Stimulated activated naive CD8-positive, alpha-beta T cell treated with anti-CD3 and anti-CD28 coated beads, Interleukin-15, Interleukin-2, amounts not matched to agents 100 U/mL and 50 U/mL, for 24 hours (primary cell): ENCODE measurements at places on chromosomes 3 and 15.

GRCh38 chr3:94081884-94082283, 19.0 kb downstream of the NSUN3 start:
- no peak for DNase-seq

- no peak for DNase-seq
Observed at GRCh38 chr3:126540342-126540849, 16.4 kb downstream of the CHST13 start.

DNA sequence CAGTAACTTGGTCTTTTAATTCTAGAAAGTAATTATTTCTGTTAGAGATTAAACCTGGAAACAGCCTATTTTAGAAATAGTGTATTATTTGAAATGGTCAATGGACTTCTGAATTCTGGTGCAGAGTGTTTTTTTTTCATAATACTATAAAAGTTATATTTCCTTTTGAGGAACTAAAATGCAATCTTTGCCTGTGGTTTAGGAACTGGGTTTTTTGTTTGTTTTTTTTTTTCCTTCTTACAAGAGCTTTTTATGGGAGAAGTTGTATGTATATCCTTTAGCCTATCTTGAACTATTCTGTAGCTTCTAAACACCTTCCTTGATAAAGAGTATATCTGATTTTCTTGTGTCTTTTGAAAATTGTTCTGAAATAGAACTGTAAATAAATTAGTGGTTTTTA, 88.3 kb downstream of the ARIH1 start:
- DNase-seq = no peak

GRCh38 chr3:50525987-50526386, 22.6 kb upstream of the CACNA2D2 start:
- DNase-seq = peak; percentile 83

- DNase-seq = no peak
Observed at GRCh38 chr3:157785102-157785826, 282.0 kb upstream of the VEPH1 start.

DNA sequence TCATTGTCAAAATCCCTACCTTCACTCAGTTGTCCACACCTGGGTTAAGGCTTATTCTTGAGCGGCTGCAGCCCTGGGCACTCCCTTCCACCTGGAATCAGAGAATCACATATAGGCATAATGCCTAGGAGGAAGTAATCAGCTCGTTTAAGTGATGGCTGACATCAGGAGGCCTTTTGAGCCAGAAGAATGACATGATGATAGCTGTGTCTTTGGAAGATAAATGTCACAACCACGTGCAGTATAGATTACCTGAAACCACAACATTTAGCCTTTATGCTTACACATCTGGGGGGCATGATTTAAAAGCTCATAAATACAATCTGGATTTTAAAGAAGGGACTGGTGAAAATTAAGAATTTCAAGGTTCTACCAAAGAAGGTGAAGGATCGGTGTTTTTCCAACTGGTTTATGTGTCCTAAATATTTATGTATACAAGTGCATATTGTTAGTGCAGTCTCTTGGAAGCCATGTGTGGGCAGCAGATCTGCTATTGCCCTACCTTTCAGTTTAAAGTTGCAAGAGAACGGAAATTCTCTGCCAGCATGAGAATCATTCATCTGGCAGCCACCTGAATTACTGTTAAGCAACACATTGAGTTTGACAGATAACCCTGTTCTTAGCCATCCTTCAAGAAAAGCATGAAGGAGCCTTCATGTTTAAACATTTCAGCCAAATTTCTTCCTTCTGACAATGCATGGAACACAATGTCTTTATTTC, 163.4 kb upstream of the NR2E3 start:
- DNase-seq = no peak

DNA sequence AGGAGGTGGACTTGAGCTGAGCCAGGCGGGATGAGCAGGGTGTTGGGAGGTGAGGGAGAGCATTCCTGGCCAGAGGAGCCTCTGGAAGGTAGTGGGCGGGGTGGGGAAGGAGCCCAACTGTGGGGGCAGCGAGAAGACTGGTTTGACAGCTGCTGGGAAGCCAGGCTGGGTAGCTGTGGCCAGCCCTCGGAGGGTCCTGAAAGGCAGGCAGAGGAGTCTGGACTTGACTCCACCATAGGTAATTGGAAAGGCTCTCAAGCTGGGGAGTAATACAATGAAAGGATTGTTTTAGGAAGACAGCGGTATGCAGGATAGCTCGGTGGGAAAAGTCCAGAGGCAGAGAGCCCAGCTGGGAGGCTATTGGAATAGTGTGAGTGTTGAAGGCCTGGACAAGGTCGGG, 17.2 kb downstream of the EPHB3 start:
- DNase-seq = no peak
